Fibroblast of skin of right quadriceps (primary cell): ENCODE measurements at places on chromosomes 2 and 18.

GRCh38 chr2:179814050-179814449, 47.4 kb downstream of the ZNF385B start:
- no peak for DNase-seq

DNA sequence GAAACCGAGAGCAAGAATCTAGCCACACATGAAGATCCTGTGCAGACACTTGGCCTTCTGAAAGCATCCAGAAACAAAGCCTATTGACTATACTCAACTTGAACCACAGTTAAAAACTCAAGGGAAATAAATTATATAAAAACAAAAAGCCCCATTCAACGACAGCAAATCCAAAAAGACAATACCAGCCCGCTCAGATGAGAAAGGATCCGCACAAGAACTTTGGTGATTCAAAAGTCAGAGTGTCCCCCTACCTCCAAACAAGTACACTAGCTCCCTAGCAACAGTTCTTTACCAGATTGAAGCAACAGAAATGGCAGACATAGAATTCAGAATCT, 163.2 kb downstream of the WDPCP start:
- no peak for DNase-seq

DNA sequence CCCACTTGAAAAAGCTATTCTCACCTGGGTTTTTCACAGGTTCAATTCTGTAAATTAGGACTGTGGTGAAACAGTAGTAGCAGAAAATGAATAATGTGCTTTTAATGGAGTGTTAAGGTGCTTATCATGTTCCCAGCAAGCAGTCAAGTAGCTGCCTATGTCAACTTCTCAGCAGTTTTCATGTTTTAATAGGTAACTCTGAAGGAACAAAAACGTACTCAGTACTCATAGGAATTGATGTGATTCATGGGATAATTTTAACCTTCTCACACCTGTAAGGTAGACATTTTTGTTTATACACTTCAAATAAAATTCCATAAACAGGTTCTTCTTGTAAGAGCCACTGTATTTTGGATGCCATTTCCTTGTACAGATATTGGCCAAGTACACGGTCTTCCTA, 801.6 kb downstream of the MBD2 start:
- DNase-seq: no peak

- DNase-seq: no peak
Measured at GRCh38 chr2:51379997-51380396, 348.1 kb upstream of the NRXN1 start.

- DNase-seq: no peak
Measured at GRCh38 chr2:175188761-175189160, 7.3 kb upstream of the ATP5MC3 start.

DNA sequence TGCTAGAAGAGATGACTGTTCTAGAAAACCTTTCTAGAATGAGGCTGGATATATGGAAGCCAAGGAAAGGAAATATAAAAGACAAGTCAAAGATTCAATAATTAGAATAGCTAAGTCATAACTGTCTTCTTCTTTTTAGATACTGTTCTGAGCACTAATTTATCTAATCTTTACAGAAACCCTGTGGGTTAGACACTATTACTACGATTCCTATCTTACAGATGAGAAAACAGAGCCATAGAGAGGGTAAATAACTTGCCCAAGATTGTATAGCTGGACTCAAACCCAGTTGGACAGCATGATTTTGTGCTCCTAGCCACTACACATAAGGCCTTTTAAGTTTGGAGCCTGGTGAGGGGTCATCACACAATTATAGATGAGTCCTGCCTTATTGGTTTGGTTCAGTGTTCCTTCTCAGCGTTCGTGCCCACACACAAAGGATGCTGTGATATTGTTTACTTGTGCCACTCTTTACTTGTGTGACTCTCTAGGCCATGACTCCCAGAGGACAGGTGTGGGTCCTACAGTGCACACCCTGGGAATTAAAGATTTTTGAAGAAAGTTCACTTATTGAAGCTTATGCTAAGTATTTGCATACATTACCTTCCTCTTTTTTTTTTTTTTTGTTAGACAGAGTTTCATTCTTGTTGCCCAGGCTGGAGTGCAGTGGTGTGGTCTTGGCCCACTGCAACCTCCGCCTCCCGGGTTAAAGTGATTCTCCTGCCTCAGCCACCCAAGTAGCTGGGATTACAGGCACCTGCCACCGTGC, 153.7 kb downstream of the PRKCE start:
- no peak for DNase-seq

- DNase-seq: no peak
Measured at GRCh38 chr2:160650196-160651118, 156.8 kb upstream of the RBMS1 start.

GRCh38 chr2:234691214-234691575, 194.3 kb upstream of the ARL4C start:
- no peak for DNase-seq

GRCh38 chr2:218405086-218405745, 5.5 kb downstream of the CTDSP1 start:
- DNase-seq: no peak
